C1 segment of cervical spinal cord (tissue), 14 donors: ENCODE measurements at places on chromosomes 7 and 10.

- DNase-seq, result peak; percentile 6
These were observed 20.1 kb upstream of the ITPRID1 start for GRCh38 chr7:31493714-31494181.

GRCh38 chr7:100356416-100357068 lies 1.4 kb upstream of the PILRB start:
- no peak for DNase-seq

GRCh38 chr10:97032624-97033023 lies 153.1 kb downstream of the SLIT1 start:
- no peak for DNase-seq

DNA sequence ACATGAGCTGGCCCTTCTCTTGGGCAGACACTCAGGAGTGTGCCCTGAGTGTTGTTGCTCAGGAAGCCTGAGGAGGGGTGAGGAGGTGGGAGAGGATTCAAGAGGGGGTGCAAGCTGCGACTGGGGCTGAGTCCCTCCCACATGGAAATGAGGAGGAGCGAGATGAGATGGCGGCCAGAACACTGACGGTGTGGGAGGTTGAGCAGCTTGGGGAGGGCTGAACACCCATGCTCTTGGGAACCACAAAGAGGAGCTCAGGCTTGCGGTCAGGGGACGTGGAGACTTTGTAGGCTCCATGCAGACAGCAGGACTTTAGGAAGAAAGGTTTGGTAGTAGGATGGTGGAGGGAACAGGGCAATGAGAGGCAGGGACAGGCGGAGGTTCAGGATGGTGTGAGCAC lies 163.2 kb upstream of the SHH start:
- DNase-seq, result no peak

DNA sequence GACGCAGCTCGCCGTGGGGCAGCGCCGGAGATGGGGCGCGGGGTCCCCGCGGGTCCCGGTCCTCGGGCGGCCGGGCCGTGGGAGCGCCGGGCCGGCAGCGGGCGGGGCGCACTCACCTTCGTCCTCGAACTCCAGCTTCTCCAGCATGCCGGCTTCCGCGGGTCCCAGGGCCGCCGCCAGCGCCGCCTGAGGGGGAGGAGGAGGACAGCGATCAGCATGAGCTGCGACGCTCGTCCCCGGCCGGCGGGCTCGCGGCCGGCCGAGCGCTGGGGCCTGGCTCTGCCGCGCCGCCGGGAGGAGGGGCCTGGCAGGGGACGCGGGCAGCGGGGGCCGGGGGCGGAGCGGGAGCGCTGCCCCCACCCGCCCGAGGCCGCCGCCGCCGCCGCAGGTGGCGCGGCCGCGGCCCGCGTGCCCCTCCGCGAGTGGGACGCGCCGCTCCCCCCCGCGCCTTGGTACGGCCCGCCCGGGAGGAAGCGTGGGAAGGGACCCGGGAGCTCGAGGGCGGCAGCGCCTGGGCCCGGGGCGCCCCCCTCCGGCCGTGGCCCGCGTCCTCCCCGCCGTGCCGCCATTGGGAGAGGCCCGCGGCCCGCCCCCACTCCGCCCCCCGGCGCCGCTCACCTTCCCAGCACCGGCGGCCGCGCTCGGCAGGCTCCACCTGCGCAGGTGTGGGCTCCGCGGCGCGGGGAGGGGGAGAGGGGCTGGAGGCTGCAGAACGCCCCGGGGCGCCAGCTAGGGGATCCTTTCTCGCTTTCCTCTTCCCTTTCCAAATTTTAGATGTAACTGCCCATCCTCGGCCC lies 112.5 kb upstream of the RHEB start:
- DNase-seq, result peak; percentile 49
